ENCODE measurements at places on chromosomes 13 and 19.

DNA sequence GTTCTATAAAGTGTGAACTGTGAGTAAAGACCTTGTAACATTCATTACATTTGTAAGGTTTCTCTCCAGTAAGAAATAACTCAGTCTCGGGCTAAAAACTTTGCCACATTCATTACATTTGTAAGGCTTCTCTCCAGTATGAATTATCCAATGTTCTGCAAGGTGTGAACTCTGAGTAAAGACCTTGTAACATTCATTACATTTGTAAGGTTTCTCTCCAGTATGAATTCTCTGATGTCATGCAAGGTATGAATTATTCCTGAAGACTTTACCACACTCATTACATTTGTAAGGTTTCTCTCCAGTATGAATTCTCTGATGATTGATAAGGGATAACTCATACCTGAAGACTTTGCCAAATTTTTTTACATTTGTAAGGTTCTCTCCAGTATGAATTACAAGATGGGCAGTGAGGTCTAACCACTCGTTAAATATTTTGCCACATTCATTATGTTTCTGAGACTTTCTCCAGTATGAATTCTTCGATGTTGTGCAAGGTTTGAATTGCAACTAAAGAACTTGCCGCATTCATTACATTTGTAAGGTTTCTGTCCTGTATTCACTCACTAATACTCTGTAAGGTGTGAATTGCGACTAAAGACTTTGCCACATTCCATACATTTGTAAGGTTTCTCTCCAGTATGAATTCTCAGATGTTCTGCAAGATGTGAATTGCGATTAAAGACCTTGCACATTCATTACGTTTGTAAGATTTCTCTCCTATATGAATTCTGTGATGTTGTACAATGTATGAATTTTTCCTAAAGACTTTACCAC is 21.2 kb downstream of the ZNF578 start:
- DNase-seq = no peak

GRCh38 chr13:74931698-74932433 is 550.1 kb downstream of the TBC1D4 start:
- no peak for DNase-seq

- no peak for DNase-seq
Observed at GRCh38 chr13:113032291-113032690, 63.3 kb downstream of the MCF2L start.

GRCh38 chr19:14544977-14545715 is 15.8 kb downstream of the TECR start:
- DNase-seq = no peak

GRCh38 chr19:49114630-49115363 is 627 bp downstream of the LIN7B start:
- DNase-seq = peak; percentile 32

GRCh38 chr19:16445238-16446107 is 26.3 kb downstream of the EPS15L1 start:
- DNase-seq = peak; percentile 28

DNA sequence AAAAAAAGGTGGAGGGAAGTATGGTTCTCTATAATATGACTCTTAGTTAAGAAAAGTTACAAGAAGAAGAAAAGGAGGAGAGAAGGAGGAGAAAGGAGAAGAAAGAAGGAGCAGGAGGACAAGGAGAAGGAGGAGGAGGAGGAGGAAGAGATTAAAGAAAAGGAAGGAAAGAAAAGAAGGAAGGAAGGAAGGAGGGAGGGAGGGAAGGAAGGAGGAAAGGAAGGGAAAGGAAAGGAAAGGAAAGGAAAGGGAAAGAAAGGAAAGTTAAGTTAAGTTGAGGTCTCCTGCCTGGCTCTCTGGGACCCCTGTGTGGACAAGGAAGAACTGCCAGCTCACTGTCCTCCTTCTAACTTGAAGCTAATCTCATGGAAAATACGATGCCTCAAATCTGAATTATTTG is 429.5 kb downstream of the TSHZ3 start:
- no peak for DNase-seq
